Thymus (tissue), 14 donors: ENCODE measurements at places on chromosomes 3 and 15. TPM values are rescaled to one million over a fixed set of nuclear protein-coding genes. Genes with fewer than 3 reads are reported as not detected.

Gene SEC22A
- 15.8 TPM for polyA plus RNA-seq

Gene ZBBX
- polyA plus RNA-seq: 0.57 TPM

Gene IQCF5
- not detected for polyA plus RNA-seq

Gene EPHB1
- polyA plus RNA-seq: 0.46 TPM

Gene SLC22A14
- 0.21 TPM for polyA plus RNA-seq

Gene ZNF80
- 0.23 TPM for polyA plus RNA-seq

Gene ACKR2
- 0.82 TPM for polyA plus RNA-seq

Gene CA12
- 0.16 TPM for polyA plus RNA-seq

Gene CXCR6
- polyA plus RNA-seq: 8.5 TPM

Gene KNG1
- 0.30 TPM for polyA plus RNA-seq

Gene SLC9C1
- polyA plus RNA-seq: 0.11 TPM

Gene ACP3
- polyA plus RNA-seq: 2.5 TPM

Gene CCDC13
- 0.59 TPM for polyA plus RNA-seq

Gene TP63
- polyA plus RNA-seq: 47.1 TPM

Gene MAP4
- polyA plus RNA-seq: 49.8 TPM

Gene ISLR
- 11.0 TPM for polyA plus RNA-seq

Gene FEZF2
- polyA plus RNA-seq: 18.4 TPM

Gene PRR20G
- polyA plus RNA-seq: 0.27 TPM

Gene SPTBN5
- polyA plus RNA-seq: 1.6 TPM

Gene SLC9A9
- 21.2 TPM for polyA plus RNA-seq

Gene GRAMD2A
- polyA plus RNA-seq: 0.52 TPM

Gene CPNE9
- 0.27 TPM for polyA plus RNA-seq

Gene GSK3B
- polyA plus RNA-seq: 10.9 TPM

Gene FBXW12
- 0.07 TPM for polyA plus RNA-seq

Gene CEMIP
- 2.9 TPM for polyA plus RNA-seq

Gene RLBP1
- polyA plus RNA-seq: 0.32 TPM

Gene DUOXA2
- 0.23 TPM for polyA plus RNA-seq

Gene SEC61A1
- polyA plus RNA-seq: 79.7 TPM

Gene STARD9
- 7.8 TPM for polyA plus RNA-seq

Gene STRIT1
- polyA plus RNA-seq: 0.32 TPM

Gene ALDH1A3
- 7.8 TPM for polyA plus RNA-seq

Gene C3orf18
- 4.3 TPM for polyA plus RNA-seq

Gene BFSP2
- 3.8 TPM for polyA plus RNA-seq

Gene IGF2BP2
- 2.0 TPM for polyA plus RNA-seq

Gene LOXL1
- 6.7 TPM for polyA plus RNA-seq

Gene ZNF662
- polyA plus RNA-seq: 5.5 TPM

Gene PRSS50
- 0.27 TPM for polyA plus RNA-seq
